ENCODE measurements at places on chromosomes 2 and 18. TPM values are rescaled to one million over a fixed set of nuclear protein-coding genes. Genes with fewer than 3 reads are reported as not detected.

The CCDC68 gene
- polyA plus RNA-seq, result not detected

The BMP10 gene
- not detected for polyA plus RNA-seq

The TFCP2L1 gene
- 0.02 TPM for polyA plus RNA-seq

The SCLY gene
- 46.4 TPM for polyA plus RNA-seq

The INO80B gene
- 5.0 TPM for polyA plus RNA-seq

The C2orf80 gene
- polyA plus RNA-seq, result not detected

The IL1RL2 gene
- not detected for polyA plus RNA-seq

The RNF144A gene
- polyA plus RNA-seq, result 0.19 TPM

The KCNF1 gene
- polyA plus RNA-seq, result not detected

DNA sequence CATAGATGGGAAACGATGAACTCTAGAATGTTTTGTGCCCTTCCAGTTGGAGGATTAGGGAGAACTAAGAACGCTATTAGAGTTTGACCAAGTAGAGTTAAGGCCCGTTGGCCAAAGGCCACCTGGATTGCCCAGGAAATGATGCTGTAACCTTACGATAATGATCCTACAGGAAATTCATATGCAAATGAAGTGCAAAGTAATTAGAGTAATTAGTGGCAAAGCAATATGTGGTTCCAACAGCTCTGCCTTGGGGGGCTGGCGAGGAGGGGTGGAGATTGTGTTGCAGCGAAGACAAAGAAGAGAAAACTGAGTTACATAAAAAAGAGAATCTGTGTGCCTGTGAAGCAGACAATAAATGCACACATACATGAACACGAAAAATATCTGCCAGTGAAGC, 61.5 kb upstream of the BOD1L2 start:
- 0 out of 2 replicates have a peak overlapping the region, but pooled peaks have one; percentile 12 for H3K4me3 ChIP-seq
- no peak overlapping the region for H3K27ac ChIP-seq
- peaks cover 25% of the 10 kb centered on the region for H3K4me1 ChIP-seq
- H3K36me3 ChIP-seq, result no peaks in the 10 kb centered on the region
- H3K27me3 ChIP-seq, result no peaks in the 10 kb centered on the region

GRCh38 chr2:74146929-74147726, 584 bp downstream of the BOLA3 start:
- no peak for DNase-seq
- H3K4me1 ChIP-seq, result peaks cover 7% of the 10 kb centered on the region
- H3K27me3 ChIP-seq, result no peaks in the 10 kb centered on the region
- peak overlapping the region; percentile 89 for H3K4me3 ChIP-seq
- H3K36me3 ChIP-seq, result peaks cover 7% of the 10 kb centered on the region

DNA sequence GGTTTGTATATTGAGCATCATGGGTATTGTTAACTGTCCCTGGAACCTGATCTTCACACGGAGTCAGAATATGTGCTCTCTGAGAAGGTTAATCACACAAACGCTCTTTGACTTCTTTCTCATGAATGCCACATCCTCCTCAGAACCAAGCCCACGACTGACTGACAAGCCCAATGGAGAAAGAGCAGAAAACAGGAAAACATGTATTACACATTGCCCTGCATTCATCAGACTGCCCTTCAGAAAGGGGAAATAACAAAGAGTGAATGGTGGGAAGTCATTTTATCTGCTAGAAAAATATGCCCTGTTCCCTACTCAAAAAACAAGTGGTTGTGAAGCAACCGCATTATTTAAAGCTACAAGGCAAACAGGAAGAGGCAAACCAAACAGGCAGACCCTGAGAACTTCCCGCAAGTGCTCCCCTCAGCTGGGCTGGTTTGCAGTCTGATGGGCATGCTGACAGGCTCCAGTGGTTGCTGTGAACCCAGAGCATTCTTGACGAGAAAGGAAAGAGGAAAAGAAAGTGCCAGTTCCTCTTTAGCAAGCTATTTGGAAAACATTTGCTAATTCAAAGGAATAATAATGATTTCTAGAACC, 172.9 kb upstream of the SETBP1 start:
- no peaks in the 10 kb centered on the region for H3K27me3 ChIP-seq
- peaks cover 9% of the 10 kb centered on the region for H3K4me1 ChIP-seq
- DNase-seq, result peak; percentile 32
- H3K4me3 ChIP-seq, result no peak overlapping the region

GRCh38 chr2:65292106-65292400, 64.4 kb downstream of the ACTR2 start:
- H3K27ac ChIP-seq, result no peak overlapping the region
- H3K4me3 ChIP-seq, result no peak overlapping the region
- no peak for DNase-seq
- H3K27me3 ChIP-seq, result peaks cover 2% of the 10 kb centered on the region
- no peaks in the 10 kb centered on the region for H3K36me3 ChIP-seq

GRCh38 chr18:59833785-59834184, 66.0 kb upstream of the PMAIP1 start:
- H3K36me3 ChIP-seq, result no peaks in the 10 kb centered on the region
- H3K4me3 ChIP-seq, result no peak overlapping the region
- no peak for DNase-seq
- peaks cover 31% of the 10 kb centered on the region for H3K4me1 ChIP-seq

DNA sequence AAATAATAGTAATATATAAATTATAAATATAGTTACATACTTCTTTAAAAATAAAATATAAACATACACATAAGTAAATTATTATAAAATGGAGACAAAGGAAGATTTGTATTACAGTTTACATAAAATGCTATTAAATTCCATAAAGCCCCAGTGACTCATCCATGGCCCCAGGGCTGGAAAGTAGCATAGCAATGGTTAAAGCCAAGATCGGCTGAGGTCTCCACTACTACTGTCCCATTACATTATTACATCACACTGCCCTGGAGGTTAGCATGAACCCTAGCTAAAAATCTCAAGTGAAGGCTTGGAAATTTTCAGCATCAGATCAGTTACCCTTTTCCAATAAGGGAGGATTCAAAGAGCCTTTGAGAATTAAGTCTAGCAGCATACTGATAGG, 936.2 kb downstream of the DSC3 start:
- H3K27me3 ChIP-seq, result no peaks in the 10 kb centered on the region
- no peak overlapping the region for H3K4me3 ChIP-seq
- H3K4me1 ChIP-seq, result no peaks in the 10 kb centered on the region
- no peaks in the 10 kb centered on the region for H3K36me3 ChIP-seq

- H3K27ac ChIP-seq, result no peak overlapping the region
- no peak overlapping the region for H3K4me3 ChIP-seq
These were observed 325.1 kb downstream of the RND3 start for GRCh38 chr2:150162241-150162942.

DNA sequence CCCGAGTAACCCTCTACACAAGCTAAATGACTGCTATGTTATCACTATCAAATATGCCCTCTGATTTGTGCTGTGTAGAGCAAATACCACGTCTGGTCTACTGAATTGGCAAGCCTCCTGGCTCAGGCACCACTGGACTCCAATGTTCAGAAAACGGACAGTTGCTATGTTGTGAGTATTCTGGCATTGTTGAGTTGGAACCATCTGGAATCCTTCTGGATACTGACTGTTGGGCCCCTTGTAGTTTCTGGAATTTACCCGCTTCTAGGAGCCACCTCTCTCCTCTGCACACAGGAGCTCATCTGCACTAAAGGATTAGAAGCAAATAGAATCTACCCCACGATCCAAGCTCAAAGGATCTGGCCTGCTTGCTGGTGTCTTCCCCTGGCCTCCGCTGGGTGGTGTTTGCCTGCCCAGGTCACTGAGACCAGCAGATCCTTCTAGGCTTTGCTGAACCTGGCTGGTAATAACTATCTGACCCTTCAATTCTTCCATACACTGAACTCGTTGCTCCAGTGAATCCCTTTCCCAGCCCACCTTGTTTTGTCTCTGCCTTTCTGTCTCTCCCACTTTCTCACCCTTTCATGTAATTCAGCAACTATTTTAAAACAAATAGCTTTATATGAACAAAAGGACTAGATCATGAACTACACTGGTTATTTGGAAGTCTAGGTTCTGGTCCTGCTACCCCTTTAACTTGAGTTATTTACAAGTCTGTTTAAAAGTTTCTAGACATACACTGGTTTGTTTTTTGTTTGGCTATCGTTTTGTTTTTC, 2.1 kb upstream of the HAAO start:
- no peaks in the 10 kb centered on the region for H3K27me3 ChIP-seq
- H3K4me3 ChIP-seq, result peak overlapping the region; percentile 82
- H3K27ac ChIP-seq, result peak overlapping the region; percentile 99

DNA sequence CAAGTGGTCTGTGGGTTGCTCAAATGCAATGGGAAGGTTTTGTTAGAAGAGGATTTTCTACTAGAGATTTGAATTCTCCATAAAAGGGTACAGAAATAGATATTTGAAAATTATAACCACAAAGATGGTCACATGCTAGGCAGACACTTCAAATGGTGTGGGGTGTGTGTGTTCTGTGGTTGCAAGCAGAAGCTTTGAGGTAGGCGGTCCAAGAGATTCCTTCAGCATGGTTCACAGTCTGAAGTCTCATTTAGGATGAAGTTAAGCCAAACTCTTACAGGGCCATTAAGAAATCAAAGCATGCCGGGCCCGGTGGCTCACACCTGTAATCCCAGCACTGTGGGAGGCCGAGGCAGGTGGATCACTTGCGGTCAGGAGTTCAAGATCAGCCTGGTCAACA, 38.3 kb upstream of the RMDN2 start:
- H3K4me3 ChIP-seq, result no peak overlapping the region
- H3K4me1 ChIP-seq, result peaks cover 8% of the 10 kb centered on the region
- no peaks in the 10 kb centered on the region for H3K27me3 ChIP-seq
- no peak for DNase-seq

- H3K4me1 ChIP-seq, result no peaks in the 10 kb centered on the region
- H3K4me3 ChIP-seq, result no peak overlapping the region
- no peak for DNase-seq
These were observed 2.3 kb downstream of the SLC9A2 start for GRCh38 chr2:102621630-102622029.

DNA sequence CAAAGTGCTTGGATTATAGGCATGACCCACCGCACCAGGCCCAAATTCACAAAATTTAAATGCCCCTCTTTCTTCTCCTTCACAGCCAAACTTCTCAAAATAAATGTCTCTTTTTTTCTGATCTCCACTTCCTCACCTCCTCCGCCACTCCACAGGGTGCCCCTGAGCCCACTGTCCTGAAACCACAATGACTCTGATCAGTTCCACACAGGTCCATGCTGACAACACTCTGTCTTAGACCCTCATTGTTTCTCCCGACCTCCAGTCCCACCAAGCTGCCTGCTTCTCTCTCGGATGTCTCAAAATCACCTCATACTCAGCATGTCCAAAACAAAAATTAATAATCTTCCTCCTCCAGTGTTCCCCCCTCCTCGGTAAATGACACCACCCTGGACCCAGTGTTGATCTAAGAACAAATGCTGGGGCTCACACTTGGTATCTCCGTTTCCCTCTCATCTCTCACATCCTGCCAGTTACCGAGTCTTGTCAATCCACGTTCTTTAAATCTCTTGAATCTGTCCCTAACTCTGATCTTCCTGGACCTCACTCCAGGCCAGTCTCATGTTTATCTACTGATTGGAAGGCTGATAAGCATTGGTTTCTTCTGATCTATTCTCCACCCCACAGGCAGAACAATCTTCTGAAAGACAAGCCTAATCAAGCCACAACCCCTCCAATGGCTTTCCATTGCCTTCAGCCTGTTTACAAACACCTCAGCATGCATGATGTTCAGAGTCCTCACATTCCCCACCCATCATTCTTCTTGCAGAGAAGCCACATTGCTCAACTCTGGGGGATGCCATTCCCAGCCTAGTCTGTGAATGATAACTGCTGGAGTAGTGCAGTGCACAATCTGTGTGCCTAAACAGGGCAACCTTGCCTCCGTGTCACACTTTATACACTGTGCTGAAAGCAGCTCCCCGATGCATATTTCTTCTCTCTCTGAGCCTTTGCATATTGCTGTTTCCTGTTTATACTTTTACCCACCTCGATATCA, 12.4 kb upstream of the ANKRD44 start:
- 0 out of 2 replicates have a peak overlapping the region, but pooled peaks have one; percentile 7 for H3K27ac ChIP-seq
- H3K27me3 ChIP-seq, result no peaks in the 10 kb centered on the region
- DNase-seq, result no peak
- H3K4me1 ChIP-seq, result peaks cover 18% of the 10 kb centered on the region

DNA sequence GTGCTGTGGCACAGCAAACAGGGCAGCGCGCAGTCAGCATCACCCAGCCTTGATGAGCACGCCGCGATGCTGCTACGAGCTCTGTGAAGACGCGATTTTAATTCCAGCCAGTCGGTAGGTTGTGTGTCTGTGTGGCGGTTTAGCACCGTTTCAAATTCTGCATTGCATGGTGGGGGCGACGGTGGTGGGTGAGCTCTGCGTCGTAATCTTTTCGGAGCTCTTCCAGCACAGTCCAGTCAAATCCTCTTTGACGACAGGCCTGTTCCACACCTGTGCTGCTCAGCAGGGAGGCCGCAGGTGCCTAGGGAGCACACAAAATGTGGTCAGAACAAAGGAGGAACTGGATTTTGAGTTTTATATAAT, 8.6 kb downstream of the ALLC start:
- H3K27ac ChIP-seq, result no peak overlapping the region
- H3K36me3 ChIP-seq, result no peaks in the 10 kb centered on the region
- DNase-seq, result no peak
- H3K4me3 ChIP-seq, result no peak overlapping the region

All from GM12878 (cell line).